ENCODE measurements at places on chromosomes 3 and 15.

GRCh38 chr3:71294919-71295318, 288.6 kb downstream of the FOXP1 start:
- no peak for DNase-seq

DNA sequence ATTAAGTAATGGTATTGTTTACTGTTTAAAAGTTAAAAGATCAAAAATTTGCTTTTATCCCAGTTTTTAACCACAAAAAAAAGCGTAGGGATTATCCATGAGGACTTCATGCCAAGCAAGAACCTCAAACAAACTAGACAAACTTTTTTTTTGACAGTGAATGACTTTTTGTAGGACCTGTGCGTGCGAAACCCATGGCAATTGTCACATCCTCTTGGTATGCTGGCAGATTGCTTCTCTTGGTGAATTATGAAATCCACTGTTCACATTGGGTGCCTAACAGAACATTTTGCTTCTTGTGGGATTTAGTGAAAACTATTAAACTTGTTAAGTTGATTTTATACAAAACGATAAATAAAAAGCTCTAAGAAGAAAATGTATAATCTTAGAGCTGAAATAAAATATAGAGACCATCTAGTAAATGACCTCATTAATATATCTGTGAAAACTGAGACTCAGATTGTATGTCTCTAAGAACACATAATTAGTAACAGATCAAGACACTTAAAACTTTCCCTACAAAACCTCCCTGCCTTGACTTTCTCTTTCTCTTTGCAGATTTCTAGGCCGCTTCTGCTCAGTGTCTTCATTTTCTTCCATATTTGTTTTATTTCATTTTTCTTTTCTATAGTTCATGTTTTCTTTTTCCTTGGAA, 87.3 kb upstream of the CGNL1 start:
- DNase-seq, result no peak

- peak; percentile 24 for DNase-seq
Measured at GRCh38 chr3:31505371-31506048, 27.2 kb upstream of the STT3B start.

DNA sequence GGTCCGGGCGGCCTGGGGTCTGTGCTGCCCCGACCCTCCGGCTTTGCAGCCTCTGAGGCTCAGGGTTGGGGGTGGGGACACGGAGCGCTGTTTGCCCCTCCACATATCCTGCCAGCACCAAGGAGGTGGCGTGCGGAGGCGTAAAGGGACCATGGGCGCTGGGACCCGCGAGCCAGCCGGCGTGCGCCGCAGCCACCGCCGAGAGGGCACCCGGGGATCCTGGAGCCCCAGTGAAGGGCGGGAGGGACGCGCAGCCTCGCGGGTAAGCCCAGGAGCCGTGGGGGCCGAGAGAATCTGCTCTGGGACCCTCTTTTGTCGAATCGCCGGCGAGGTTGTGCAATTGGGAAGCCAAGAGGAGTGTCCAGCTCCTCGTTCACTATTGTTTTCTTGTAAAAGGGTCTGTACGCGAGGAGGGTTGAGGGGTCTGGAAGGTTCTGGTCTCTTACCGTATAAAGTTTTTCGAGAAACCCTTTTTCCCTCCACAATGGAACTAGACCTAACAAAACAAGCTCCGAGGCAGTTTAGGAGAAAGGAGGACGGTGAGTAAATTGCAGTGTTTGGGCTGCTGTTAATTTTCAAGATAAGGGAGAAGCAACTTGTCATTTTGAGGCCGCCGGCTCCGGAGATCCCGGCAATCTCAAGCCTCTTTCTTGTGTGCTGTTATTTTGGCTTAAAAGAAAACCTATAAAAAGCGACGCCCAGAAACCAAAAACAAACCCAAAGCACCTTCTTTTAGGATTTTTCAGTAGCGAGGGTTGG, 29.9 kb upstream of the ST3GAL6 start:
- peak; percentile 56 for DNase-seq

GRCh38 chr3:12527757-12528143, 17.5 kb downstream of the MKRN2OS start:
- no peak for DNase-seq

GRCh38 chr3:130276203-130276803, 69.2 kb upstream of the COL6A5 start:
- peak; percentile 72 for DNase-seq

DNA sequence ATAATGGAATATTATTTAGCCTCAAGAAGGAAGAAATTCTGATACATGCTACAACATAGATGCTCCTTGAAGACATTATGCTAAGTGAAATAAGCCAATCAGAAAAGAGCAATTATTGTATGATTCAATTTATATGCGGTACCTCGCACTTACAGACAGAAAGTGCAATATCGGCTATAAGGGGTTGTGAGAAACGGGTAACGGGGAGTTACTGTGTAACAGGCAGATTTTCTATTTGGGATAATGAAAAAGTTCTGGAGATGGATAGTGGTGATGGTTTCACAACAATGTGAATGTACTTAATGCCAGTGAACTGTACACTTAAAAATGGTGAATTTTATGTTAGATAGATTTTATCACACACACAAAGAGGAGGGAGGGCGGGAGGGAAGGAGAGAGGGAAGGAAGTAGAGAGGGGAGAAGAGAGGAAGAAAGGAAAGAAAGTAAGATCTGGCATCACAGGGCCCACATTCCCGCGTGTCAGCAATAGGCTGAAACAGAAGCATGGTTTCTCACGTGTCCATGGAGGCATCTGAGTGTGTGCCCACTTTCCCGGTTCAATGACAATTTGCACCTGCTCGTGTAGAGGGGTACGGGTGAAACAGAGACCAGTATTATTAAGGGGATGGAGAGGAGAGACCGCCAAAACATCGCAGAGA, 700 bp upstream of the BLM start:
- peak; percentile 26 for DNase-seq

DNA sequence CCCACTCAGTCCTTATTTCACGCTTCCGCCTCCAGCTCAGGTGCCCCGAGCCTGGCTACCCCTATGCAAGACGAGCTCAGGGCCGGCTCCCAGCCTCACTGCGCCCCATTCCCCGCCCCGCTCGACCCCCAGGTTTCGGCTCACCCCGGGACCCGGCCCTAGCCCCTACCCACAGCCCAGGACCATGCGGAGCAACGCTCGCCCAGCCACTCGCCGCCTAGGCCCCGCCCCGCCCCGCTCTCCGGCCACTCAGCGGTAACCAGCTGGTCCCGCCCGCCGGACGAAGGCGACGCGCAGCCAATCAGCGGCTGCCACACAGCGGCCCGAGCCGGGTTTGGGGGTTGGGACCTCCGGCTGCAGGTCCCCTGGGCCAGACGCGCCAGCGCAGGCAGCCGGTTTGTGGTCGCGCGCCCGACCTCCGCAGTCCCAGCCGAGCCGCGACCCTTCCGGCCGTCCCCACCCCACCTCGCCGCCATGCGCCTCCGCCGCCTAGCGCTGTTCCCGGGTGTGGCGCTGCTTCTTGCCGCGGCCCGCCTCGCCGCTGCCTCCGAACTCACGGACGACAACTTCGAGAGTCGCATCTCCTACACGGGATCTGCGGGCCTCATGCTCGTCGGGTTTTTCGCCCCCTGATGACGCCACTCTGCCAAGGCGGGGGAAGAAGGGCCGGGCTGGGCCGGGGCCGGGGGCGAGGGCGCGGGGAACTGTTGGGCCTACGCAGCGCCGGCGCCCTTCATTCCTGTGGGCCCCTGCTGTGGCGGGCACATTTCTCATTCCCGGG, at the start of gene CATSPER2:
Gene CATSPER2 (minus strand): TSS at position 196 of the 781 bp plus-strand sequence. CDS start 783 bp downstream, outside the sequence.
- no peak for DNase-seq

DNA sequence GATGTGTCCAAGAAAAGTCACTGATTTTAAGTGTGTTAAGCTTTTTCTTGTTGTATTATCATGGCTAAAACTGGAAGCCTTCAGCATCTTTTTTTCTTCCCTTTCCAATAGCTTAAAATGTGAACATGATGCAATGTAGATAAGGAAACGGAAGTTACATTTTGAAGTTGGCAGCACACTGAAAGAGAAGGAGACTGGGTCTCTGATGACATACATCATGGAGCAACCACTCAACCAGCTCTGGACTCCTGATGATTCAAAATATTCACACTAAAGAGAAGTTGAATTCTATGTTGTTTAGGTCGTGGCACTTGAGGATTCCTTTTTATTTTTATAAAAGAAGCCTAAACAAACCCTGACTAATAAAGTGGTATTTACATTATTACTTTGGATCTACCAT, 488.3 kb upstream of the ALCAM start:
- DNase-seq, result no peak

- no peak for DNase-seq
Measured at GRCh38 chr3:188262488-188262887, 108.5 kb downstream of the LPP start.

GRCh38 chr15:25133804-25134203, 179.0 kb downstream of the SNRPN start:
- DNase-seq, result no peak

DNA sequence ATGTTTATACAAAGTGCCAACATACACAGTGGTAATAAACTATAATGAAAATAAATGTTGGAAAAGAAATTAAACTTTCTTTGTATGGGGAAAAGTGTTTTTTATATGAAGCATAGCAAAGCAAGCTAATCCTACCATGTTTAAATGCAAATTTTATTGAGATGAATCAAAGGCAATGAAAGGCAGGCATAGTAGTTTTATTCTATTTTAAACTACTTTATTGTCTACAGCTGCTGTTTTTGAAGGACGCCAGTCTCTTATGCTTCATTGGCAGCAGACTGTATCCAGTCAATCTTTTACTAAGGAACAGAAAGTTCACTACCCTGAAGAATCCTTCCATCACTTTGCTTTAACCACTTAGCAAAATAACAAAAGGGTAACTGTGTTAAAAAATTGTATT, 761.0 kb downstream of the ROBO2 start:
- no peak for DNase-seq

DNA sequence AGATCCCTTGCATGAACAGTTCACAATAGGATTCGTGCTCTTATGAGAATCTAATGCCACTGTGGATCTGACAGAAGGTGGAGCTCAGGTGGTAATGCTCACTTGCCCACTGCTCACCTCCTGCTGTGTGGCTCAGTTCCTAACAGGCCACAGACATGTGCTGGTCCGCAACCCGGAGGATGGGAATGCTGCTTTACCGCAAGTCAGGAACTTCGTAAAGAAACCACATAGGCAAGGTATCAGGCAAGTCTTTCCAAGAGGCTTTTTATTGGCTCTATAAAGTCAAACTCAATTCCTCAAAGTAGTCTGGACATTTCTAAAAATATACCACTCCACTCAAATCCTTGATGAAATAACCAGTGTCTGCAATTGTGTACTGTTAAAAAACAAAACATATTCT, 56.1 kb downstream of the OSTN start:
- no peak for DNase-seq

- DNase-seq, result peak; percentile 10
Measured at GRCh38 chr3:149174901-149175300, 45.5 kb downstream of the HPS3 start.

DNA sequence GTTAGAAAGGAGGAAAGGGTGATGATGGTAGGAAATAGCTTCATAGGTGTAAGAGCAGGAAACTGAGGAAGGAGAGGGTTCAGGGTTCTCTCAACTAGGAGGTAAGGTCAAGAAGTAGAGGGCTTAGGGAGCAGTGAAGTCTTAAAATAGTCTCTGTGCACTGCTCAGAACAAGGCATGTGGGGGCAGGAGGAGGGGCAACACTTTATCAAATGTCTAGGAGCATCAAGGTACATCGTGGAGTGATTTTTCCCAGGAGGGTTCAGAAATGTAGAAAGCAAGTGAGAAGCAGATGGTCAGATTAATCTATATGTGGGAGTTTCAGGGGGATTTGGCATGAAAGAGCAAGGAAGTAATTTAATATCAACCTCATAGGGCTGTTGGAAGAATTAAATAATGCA, 58.8 kb downstream of the TNIK start:
- DNase-seq, result no peak

DNA sequence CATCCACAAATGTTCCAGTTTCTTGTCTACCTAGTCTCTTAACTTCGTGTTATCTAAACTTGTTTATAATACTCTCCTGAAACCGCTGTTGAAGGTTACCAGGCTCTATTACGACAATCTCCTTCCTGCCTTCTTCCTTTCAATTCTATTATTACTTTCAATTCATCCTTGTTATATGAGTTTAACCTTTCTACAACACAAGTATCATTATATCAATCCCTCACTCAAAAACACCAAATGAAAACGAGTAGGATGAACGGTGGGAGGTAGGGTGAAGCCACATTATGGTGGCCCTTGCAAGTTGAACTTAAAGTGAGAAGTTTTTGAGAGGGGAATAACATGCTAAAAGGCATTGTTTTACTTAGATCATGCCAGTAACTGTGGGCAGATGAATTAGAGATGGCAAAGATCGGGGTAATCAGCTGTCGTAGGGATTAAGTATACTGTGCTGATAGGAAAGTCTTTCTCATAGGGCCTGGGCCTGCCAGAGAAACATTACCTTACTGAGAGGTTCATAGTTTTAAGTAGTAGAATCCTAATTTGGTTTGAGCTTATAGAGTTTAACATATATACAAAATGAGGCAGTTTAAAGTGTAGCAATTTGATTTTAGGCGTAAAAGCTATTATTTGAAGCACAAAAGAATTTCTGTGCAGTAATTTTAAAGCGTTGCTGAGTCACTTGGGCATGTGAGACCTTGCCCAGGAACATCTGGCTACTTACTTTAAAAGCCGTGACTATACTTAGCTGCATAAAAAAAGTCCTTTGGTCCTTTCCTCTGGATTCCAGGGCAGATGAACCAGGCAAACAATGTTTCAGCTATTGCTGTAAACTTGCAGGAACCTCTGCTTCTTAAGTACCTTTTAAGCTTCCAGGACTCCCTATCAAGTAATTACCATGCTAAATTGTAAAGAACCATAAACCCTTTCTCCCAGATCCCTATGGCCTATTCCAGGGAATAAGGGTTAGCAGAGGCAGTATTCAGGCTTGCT, 3.3 kb upstream of the CEP97 start:
- DNase-seq, result peak; percentile 45

DNA sequence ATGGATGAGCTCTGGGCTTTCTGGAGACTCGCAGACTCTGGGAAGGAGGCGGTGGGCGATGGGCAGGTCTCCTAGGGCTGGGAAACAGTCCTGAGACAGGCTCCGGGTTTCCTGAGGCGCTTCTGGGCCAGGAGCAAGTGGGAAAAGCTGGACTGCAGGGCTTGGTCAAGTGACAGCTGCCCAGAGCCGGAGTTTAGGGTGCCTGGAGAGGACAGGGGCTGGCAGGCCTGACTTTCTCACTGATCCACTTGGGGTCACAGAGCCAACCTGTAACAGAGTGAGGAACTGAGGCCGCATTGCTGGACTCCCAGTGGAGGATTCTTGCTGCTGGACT, 107.9 kb downstream of the APBA2 start:
- DNase-seq, result no peak

- DNase-seq, result no peak
Measured at GRCh38 chr3:30583973-30584372, 22.4 kb upstream of the TGFBR2 start.

- no peak for DNase-seq
Measured at GRCh38 chr3:30341851-30342250, 264.6 kb upstream of the TGFBR2 start.
